ENCODE measurements at places on chromosomes 6 and 20.

GRCh38 chr20:46931699-46932098 lies 37.1 kb downstream of the EYA2 start:
- DNase-seq = no peak

DNA sequence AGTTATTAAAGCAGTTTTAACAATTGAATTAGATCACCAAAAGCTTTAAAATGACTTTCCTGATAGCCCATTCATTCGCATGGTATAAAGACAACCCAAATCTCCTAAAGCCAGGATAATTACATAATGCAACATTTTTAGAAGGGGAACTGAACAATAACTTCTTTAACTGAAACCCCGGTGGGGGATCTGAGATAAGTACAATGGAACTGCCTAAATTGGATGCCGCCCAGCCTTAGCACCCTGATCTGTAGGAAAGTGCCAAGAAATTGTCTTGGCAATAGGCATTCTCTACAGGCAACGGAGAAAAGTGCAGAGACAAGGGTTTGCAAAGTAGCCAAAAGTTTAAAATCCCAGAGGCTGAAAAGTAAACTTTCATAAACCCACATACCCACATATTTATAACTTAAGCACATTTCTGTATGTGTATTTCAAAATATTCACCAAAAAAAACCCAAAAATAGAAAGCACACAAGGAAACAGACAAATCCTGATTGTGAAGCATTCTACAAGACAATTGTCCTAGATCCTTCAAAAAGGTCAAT lies 98.8 kb upstream of the BEND6 start:
- no peak for DNase-seq

- no peak for DNase-seq
These were observed 126.2 kb downstream of the ANKRD60 start for GRCh38 chr20:58102261-58102660.

GRCh38 chr20:8454137-8454712 lies 322.2 kb downstream of the PLCB1 start:
- peak; percentile 19 for DNase-seq

DNA sequence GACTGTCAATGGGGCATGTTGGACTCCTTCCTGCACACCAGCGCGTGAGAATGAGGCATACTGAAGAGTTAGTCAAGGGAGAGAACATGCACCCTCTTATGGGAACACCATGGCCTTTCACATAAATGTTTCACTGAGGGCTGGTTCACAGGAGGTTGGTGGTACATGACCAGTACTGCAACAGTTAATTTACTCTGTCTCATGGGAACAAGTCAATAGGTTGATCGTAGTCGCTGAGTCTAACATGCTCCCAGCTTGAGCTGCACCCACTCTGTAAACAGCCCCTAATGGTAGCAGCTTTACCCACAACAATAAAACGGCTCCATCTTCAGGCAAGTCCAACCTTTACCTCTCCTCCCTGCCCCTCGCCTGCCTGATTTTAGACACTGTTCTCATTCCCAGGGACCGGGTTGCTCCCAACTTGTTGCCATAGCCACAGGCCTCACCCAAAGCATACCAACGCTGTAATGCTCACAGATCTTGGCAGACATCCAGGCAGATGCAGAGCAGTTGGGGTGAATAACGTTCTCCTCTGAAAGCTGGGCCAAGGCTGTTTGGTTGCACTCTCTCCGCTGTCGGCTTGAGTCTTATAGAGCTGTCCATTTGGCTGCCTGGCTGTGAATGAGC lies 111.3 kb downstream of the LY86 start:
- peak; percentile 76 for DNase-seq

DNA sequence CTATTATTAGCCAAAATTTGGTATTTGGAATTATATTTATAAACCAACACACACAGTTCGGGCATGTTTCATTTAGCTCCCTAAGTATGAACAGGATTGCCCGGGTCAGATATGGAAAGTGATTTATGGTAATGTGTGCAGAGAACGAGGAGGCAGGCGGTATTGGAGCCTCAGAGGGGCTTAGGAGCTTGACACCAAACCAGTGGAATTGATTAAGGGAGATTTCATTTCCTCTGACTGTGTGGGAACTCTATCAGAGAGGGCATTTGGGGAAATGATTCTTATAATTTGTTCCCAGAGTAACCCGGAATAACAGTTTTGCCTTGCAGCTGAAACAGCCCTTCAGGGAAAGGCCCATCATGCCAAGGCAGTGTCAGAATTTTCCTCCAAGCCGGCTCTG lies 115.1 kb upstream of the SPTLC3 start:
- no peak for DNase-seq

GRCh38 chr6:112683926-112684325 lies 336.8 kb downstream of the RFPL4B start:
- DNase-seq = no peak

DNA sequence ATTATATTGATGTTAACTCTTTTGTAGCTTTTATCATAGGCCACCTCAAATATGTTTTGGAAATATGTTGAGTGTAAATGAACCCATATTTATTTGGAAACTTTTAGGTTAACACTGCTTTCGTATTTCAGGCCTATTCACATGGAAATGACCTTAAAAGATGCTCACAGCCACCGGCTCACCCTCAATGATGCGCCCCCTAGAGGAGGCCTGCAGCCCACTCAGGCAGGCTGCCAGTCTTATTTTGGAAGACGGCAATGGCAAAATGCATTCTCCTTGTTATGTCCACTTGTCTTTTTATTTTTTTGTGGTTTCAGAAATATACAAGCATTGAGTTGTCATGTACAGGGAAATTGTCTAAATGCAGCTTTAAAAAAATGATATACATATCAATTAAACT lies 869.7 kb downstream of the PHF3 start:
- peak; percentile 17 for DNase-seq

DNA sequence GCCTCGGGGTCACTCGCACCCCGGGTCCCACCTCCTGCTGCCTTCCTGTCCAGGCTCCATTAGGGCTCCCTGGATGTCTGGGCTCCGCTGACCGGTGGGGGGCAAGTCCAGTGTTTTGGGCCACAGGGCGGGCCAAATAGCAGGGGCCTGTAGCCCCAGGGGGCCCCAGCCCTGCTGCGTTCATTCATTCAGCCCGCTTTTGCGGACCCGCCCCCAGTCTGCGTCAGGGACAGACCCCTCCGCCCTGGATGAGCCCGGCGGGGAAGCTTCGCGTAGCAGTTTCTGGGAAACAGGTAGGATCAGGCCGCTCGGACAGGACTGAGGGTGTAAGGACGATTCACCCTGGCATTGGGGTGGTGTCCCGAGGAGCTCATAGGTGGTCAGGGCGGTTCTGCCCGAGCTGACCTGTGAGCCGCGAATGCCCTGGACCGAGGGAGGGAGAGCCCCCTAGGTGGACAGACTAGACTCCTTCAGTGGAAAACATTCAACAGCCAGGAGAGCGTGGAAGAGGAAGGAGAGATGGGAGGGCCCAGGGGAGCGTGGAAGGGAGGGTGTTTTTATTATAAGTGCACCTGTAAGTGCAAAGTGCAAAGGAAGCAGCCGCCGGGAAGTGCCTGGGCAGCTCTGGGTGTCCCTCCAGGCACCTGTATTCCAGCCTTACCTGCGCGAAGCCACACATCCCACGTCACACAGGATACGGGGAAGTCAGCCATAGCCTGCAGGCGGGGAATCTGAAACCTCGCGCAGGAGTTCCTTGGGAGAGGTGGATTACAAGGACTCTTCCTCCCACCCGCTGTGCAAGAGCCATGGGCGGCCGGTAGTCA lies 662 bp downstream of the ENTPD6 start:
- DNase-seq = peak; percentile 58

DNA sequence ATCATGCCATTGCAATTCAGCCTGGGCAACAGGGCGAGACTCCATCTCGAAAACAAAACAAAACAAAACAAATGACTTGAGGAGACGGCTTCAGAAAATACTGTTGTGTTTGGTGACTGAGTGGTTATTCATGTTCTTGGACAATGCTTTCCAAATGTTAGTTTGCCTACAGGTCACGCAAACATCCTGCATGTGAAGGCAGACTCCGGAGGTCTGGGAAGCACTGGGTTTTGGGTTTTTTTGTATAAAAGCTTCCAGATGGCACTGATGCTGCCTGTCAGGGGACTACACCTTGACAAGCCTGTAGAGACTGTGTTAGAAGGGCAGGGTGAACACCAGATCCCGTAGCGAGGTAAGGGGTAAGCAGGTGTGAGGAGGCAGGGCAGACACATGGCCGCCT lies 81.7 kb downstream of the THBS2 start:
- DNase-seq = no peak

- DNase-seq = no peak
These were observed 228.0 kb upstream of the TAB2 start for GRCh38 chr6:149089510-149089909.

DNA sequence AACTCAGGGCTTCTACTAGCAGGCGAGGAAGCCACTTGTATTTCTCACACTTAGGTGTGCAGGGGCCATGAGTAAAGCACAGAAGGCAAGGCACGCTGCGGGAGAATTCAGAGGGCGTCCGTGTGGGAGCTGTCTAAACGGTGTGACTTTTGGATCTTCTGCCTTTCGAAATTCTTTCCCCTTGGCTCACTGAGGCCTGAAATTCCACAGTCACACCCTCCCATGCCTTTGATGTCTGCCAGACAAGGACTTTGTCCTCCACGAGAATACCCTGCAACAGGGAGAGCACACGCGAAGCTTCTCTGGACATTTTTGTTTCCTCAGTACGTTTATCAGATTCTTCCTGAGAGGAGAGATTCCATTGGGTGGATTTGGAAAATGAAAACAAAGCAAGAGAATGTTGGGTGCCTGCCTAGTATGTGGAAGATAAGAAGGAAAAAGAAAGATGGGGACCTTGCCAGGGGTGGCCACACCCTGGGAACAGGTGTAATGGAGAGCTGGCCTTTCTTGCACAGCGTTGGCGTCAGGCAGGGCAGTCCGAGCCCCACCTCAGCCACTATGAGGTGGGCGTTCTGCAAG lies 235.7 kb downstream of the MYLK4 start:
- no peak for DNase-seq

- no peak for DNase-seq
These were observed 483.9 kb downstream of the RFPL4B start for GRCh38 chr6:112831022-112831421.

DNA sequence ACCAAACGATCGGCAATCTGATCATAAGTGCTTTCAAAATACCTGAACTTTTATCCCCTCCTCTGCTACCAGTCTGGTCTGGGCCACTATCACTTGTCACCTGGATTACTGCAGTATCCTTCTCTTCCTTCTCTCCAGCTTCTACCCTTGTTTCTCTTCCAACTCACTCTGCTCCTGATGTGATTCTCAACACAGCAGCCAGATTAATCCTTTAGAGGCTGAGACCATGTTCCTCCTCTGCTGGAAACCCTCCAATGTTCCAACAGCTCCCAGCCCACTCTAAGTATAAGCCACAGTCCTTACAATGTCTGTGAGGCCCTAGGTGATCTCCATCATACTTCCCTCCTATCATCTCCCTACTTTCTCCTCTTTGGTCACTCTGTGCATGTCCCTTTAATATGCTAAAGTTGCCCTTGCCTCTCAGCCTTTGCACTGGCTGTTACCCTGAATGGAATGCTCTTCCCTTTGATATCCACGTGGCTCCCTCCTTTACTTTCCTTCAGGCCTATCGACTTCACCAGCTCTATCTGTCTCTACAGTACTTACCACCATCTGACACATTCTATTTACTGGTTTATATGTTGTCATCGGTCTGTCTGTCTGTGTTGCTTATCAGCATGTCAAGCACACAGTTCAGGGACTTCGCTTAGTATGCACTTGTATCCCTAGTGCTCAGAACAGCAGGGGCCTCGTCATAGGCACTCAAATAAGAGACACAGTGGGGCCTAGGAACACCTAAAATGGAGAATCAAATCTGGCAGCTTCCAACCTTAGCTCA lies 35.0 kb upstream of the RNF24 start:
- DNase-seq = no peak

- DNase-seq = peak; percentile 56
These were observed 71.4 kb upstream of the TULP1 start for GRCh38 chr6:35583893-35584688.

GRCh38 chr6:42281570-42281969 lies 63.9 kb upstream of the MRPS10 start:
- no peak for DNase-seq

- no peak for DNase-seq
These were observed 1.8 kb downstream of the GTPBP2 start for GRCh38 chr6:43627008-43627825.

DNA sequence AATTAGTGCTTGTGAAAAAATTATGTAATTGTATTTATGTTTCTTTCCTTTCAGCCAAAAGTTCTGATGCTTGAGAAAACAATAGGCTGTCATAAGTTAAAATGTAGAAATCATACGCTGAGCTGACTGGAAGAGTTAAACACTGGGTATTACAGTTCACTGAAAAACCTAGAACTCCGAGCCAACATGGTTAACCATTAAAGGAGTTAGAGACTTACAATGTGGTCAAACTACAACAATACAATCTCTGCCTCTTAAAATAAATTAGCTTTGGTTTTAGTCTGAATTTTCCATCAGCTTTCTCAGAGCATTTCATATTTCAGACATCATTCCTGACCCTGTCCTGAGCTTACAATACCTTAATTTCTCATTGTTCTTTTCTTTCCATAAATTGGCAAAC lies 91.0 kb downstream of the COL12A1 start:
- DNase-seq = no peak

- peak; percentile 21 for DNase-seq
These were observed 1.3 kb downstream of the RGL2 start for GRCh38 chr6:33297406-33297955.

All from NCI-H526 (cell line).